ENCODE measurements at places on chromosomes 1 and 21.

DNA sequence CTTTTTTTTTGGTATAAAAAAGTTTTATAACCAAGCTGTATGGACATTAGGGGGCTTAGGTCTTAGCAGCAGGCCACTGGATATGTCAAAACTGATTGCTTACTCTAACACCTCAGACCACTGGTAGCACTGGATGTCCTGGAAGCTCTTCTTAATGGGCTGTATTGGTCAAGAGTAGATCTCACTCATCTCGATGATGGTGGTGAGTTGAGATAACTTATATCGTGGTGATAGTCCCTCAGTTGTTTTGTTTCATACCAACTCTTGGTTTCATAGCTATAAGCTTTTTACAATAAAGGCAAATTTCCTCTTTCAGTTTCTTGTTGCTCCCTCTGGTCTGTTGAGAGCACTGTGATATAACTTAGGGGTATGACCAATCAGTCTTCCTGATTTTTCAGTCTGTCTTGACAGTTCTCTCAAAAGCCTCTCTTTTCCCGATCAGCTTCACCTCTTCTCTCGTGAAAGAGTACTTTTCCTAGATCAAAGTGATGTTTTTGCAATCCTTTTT lies 9.7 kb upstream of the AGO1 start:
- DNase-seq = no peak

- DNase-seq = no peak
Measured at GRCh38 chr1:36151845-36152203, 2.5 kb upstream of the TRAPPC3 start.

- no peak for DNase-seq
Measured at GRCh38 chr21:42830456-42831455, 48.6 kb downstream of the WDR4 start.

- no peak for DNase-seq
Measured at GRCh38 chr21:29182691-29183092, 52.2 kb downstream of the MAP3K7CL start.

- DNase-seq = no peak
Measured at GRCh38 chr21:28899744-28900143, 92.9 kb downstream of the LTN1 start.

GRCh38 chr1:18723206-18723605 lies 92.6 kb downstream of the PAX7 start:
- no peak for DNase-seq

- DNase-seq = no peak
Measured at GRCh38 chr21:33023574-33024200, 2.0 kb upstream of the OLIG2 start.

- DNase-seq = no peak
Measured at GRCh38 chr1:234773936-234774677, 164.1 kb upstream of the IRF2BP2 start.

- no peak for DNase-seq
Measured at GRCh38 chr21:27086186-27086585, 119.3 kb upstream of the ADAMTS5 start.

- no peak for DNase-seq
Measured at GRCh38 chr1:93137604-93138292, 42.5 kb downstream of the TMED5 start.

- no peak for DNase-seq
Measured at GRCh38 chr21:36567216-36567885, 87.4 kb upstream of the CLDN14 start.

DNA sequence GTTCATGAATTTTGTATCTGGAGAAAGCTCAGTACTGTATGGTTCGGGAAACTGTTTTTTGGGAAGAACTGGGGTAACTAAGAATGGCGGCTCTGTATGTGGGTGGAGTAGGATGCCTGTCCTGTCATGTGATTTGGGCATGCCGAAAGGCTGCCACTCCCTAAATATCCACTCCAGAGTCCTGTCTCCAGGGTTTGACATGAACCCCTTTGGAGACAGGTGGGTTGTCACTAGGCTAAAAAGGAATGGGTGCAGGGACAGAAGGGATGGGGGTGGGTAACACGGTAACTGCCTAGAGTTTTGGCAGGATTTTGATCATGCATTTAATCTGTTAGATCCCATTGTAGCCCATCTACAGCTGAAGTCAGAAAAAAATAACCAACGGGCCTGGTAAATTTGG lies 150.1 kb downstream of the KCNJ6 start:
- DNase-seq = no peak

DNA sequence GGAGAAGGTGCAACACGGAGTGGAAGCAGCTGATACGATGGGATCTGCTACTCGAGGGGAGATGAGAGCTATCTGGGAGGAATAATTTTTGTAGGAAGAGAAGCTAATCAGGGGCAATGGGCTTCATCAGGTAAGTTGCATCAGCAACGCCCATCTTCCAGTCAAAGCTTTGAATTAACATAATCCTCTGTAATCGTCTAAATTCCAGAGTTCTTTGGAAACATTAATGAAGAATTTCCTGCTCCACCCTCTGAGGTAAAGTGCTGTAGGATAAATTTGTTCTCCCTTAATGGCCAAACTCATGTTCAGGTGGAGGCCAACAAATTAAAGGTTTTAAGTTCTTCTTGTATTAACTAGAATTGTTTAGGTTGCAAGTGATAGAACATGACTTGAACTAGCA lies 94.0 kb upstream of the KAZN start:
- no peak for DNase-seq

- no peak for DNase-seq
Measured at GRCh38 chr1:45488666-45489377, 2.1 kb downstream of the TESK2 start.

DNA sequence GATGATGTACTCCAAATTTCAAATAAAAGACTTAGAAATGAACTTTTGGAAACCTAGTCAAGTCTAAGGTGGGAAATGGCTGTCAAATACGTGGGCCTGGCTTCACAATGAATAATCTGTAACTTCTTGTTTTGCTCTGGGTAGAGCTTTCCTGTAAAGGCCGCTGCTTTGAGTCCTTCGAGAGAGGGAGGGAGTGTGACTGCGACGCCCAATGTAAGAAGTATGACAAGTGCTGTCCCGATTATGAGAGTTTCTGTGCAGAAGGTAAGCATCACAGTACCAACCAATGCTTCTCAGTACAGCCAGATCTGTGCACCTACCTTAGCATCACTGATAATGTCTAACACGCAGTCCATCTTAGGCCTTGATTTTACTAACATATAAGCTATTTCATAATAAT lies 73.6 kb downstream of the TPR start:
- no peak for DNase-seq

DNA sequence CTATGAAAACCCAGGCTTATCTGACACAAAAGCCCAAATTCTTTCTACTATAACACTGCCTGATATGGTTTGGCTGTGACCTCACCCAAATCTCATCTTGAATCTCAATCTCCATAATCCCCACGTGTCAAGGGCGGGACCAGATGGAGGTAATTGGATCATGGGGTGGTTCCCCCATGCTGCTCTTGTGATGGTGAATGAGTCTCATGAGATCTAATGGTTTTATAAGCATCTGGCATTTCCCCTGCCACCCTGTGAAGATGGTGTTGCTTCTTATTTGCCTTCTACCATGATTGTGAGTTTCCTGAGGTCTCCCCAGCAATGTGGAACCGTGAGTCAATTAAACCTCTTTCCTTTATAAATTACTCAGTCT lies 123.3 kb upstream of the USP24 start:
- DNase-seq = no peak

DNA sequence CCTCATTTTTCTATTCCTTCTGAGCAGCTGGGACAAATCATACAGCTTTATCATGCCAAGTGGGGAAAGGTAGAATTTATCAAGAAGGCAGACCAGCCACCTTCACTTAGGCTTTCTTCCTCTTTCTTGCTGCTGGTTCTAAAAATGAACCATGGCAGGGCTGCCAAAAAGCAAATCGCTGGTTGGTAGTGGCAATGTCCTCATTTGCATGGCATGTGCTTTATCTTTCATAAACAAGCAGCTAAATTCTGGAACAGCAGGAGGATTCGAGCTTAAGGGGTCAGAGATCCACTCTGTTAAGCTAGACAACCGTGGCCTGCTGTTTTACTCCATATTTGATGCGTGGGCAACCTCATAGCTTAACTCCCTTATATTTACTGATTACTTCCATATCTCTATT lies 91.3 kb downstream of the RPE65 start:
- DNase-seq = no peak

DNA sequence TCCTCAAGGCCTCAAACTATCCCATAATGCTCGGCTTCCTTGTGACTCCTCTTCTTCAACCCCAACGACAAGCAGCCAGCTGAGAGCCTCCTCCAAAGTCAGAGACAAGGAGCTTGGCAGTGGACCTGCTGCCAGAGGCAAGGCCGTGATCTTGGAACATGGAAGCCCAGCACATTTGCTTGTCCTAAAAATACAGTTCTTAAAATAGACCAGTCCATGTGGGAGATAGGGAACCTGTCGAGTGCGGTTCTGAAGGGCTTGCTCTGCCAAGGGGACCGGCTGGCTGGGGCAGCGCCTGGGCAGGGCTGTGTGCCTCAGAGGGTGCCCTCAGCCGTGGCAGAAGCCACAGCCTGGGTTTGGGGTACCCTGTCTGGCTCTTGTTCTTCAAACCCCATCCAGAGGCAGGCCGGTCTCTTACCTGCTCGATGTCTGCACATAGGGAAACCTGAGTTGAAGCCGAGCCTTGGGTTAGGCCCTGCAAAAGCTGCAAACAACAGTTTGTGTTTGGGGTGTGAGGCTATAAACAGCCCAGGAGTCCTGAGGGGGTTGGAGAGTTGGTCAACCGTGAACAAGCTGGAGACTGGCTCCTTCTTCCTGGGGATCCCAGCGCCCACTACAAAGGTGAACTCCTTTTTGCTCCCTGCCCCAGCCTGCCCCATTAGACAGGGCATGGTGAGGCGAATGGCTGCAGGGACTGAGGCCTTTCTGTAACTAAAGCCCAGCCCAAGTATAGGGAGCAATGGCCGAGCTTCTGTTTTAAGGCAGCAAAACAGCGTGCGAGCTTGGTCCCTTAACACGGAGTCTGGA lies 228.8 kb downstream of the CAMTA1 start:
- no peak for DNase-seq

- no peak for DNase-seq
Measured at GRCh38 chr1:81887421-81888144, 86.8 kb downstream of the ADGRL2 start.

- no peak for DNase-seq
Measured at GRCh38 chr1:34781844-34782391, 904 bp downstream of the GJB3 start.

DNA sequence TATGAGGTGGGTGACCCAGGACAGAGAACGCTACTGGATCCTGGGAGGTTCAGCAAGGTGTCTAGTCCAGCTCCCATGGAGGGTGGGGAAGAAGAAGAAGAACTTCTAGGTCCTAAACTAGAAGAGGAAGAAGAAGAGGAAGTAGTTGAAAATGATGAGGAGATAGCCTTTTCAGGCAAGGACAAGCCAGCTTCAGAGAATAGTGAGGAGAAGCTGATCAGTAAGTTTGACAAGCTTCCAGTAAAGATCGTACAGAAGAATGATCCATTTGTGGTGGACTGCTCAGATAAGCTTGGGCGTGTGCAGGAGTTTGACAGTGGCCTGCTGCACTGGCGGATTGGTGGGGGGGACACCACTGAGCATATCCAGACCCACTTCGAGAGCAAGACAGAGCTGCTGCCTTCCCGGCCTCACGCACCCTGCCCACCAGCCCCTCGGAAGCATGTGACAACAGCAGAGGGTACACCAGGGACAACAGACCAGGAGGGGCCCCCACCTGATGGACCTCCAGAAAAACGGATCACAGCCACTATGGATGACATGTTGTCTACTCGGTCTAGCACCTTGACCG lies 8.6 kb upstream of the PIGV start:
- no peak for DNase-seq

DNA sequence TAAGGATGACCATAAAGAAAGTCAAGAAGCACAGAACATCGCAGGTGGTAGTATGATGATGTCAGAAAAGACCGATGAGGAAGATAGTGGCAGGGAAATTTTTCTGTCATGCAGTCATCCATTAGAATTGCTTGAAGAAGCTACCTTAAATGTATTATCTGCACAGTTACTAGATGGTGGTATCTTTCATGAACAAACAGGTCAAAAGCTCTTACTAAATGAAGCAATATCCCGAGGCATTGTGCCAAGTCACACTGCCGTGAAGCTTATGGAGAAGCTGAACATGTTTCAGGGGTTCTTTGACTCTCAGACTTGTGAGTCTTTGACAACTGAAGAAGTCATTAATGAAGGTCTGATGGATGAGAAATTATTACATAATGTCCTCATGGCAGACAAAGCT lies 128.8 kb downstream of the MACF1 start:
- DNase-seq = no peak

DNA sequence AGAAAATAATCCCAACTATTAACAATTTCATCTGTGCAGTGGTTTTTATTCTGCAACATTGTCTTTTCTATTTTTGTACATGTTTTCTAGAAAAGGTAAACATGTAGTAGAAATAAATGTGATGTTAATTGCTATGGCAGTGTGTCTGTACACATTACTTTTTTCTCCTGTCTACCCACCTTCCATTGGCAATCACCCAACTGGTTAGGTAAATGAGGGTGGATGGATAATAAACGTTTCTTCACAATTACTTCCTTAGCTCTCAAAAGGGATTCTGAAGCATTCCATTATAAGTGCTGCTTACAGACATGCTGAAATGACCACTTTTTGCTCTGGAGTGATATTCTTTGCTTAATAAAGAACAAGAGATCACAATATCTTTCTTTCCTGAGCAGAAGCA lies 61.4 kb downstream of the MAGI3 start:
- DNase-seq = no peak

DNA sequence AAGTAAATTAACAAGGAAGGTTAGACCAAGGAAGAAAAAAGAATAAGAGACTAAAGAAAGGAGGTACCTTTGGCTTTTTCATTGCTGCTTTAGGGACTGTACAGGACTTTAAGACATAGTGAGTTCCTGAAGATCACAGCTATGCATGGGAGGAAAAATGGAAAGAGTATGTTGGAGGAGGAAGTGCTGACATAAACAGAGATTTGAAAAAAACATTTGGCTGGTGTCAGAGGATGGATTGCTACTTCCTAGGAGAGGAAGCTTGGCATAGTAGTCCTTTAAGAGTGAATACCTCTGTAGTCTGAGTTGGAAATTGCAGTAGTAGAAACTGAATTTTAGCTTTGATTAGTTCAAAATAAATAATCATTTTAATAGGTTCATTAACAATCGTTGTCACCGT lies 398.4 kb downstream of the RYR2 start:
- DNase-seq = no peak

DNA sequence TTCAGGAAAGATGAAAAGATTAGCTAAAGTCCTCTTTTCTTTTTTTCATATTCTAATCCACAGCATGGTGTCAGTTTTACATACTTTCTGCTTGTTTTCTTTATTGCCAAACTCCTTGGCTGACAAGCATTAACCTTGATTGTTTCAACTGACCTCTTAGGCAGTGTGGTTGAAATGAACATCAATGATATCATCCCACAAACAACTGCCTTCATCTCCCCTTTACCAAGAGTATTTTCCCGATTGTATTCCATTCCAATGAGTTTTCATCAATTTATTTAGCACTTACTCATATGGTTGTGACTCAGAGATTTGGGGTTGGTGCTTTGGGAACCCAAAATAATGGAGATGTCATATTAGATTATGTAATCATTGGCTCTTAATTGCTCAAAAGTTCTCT lies 71.8 kb downstream of the SPAG17 start:
- no peak for DNase-seq

- DNase-seq = no peak
Measured at GRCh38 chr1:8013800-8014199, 12.3 kb downstream of the ERRFI1 start.

GRCh38 chr1:23772049-23772853 lies 6.0 kb upstream of the PITHD1 start:
- peak; percentile 72 for DNase-seq
